ENCODE measurements at places on chromosomes 2 and 18.

- DNase-seq = no peak
Measured at GRCh38 chr2:31347750-31348149, 66.8 kb downstream of the XDH start.

DNA sequence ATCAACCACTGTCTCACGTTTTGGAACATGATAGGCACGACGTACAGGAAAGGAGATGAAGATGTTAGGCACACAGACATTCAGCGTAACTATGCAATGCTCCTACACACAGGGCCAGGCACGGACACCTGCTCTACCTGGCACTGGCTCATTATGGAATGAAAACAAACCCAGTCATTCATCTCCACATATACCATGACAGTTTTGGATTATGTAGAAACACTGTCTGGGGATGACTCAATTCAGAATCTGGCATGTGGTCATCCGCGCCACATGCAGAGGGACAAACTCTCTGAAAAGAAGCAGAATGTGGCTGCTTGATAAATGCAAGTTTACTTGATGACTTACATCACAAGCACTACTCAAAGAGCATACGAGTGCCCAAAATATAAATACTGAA lies 29.5 kb upstream of the NFU1 start:
- DNase-seq = no peak

DNA sequence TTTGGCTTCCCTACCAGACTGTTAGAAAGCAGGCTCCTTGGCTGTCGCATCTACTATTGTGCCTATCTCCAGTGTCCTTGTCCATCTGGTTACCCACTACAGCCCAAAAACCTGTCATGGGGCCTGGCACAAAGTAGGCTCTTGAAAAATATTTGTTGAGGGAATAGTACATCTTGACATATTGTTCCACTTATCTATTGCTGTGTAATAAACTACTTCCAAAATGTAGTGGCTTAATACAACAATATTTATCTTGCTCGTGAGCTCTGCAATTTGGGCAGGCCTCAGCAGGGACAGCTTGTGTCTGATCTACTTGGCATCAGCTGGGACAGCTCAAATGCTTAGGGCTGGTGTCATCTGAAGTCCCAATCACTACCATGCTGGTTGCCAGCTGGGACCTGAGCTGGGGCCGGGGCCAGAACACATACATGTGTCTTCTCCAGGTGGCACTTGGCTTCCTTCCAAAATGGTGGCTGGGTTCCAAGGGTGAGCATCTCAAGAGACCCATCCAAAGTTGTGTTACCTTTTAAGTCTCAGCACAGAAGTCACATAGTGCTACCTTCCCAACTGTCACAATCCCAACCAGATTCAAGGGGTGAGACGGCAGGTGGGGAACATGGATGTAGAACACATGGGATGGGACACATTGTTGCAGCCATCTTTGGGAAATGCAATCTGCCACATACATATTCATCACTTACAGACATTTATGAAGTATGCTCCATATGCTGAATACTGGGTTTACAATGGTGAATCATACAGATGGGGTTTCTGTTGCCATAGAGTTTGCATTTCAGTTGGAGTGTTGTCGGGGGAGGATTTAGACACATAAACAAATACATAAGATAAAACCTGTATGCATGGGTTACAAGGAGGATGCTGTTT lies 134.2 kb downstream of the FOXI3 start:
- no peak for DNase-seq

DNA sequence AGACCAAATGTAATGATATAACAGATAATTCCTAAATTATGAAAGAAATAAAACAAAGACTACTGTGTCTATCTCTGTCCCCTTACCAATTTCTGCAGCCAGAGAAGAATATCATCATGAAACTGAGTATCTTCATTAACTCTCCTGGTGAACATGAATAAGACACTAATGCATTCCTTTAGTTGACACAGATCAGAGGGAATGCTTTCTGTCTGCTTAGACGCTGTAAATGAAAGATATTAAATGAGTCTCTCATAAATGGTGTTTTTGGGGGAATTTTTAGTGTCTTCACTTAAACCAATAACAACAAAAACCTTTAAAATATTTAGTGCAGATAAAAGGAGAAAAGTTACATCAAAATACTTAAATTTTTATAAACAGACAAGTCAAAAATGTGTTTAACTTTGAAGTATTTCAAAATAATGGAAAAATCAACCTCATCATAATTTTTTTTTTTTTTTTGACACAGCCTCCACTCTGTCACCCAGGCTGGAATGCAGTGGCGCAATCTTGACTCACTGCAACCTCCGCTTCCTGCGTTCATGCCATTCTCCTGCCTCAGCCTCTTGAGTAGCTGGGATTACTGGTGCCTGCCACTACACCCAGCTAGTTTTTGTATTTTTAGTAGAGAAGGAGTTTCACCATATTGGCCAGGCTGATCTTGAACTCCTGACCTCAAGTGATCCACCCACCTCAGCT lies 16.0 kb downstream of the EPG5 start:
- DNase-seq = no peak

DNA sequence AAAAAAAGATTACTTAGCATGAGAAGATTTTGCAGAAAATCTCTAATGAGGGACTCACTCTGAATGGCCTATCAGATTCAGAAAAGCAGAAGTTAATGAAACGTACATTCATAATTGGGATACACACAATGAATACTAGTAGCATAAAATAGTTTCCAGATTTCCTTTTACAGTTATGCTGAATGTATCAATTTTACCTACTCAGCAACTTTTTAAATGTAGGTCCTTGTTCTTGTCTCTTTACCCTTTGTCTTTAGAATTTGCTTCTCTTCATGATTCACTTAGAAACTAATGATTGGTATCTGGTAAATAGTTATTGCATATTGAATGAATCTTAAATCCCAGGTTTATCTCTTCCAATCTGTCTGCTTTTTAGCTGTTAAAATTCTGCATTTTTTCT lies 458.8 kb downstream of the DSC3 start:
- no peak for DNase-seq

DNA sequence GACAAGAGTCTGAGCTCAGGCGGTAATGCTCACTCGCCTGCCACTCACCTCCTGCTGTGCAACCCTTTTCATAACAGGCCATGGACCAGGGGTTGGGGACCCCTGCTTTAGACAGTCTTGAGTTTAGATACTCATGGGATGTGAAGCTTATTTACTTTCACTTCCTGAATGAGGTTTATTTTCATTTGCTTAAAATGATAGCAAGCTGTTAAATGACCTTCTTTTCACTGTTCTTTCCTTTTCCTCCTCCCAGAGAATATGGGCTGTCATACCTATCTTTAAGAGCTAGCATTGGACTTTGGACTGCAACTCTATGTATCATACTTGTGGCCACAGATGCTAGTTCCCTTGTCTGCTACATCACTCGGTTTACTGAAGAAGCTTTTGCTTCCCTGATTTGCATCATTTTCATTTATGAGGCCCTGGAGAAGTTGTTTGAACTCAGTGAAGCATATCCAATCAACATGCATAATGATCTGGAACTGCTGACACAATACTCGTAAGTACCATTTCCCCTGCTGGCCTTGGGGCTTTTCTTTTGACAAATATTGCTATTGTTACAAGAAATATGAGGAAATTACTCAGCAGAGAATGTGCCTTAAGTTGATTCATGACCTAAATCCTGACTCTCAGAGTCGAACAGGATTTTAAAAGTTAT lies 168.5 kb downstream of the DPP4 start:
- no peak for DNase-seq

DNA sequence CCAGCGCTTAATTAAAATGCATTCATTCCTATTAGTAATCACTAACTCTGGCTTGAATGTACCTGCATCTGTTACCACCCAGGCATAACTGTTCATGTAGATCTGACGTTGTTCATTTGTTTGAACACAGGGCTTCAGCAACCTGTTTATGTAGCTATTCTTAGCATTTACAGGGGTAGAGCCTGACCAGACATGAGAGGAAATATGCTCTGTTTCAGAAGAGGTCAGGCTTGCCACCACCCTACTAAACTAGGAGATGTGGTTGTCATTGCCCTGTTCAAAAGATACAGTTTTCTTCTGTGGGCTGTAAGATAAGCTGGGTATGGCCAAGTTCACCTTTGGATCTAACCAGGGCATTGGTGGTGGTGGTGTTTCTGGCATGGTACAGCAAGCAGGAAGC lies 8.8 kb downstream of the MGAT5 start:
- no peak for DNase-seq

DNA sequence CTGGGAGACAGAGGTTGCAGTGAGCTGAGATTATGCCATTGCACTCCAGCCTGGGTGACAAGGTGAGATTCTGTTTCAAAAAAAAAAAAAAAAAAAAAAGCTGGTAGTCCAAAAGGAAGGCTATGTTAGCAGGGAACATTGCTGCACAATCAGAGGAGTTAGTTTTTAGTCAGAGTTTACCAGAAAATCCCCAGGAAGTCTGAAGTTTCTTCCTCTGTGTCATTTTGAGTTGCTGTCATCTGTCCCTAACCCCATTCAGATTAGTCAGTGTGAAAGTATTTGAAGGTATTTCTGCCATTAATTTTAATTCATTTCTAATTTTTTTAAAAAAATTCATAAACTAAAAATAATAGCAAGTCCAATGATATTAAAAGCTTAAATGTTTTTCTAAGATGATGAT lies 33.5 kb upstream of the CERS6 start:
- DNase-seq = no peak

GRCh38 chr2:121788685-121789084 lies 33.2 kb downstream of the TSN start:
- no peak for DNase-seq

Data from stimulated activated CD8-positive, alpha-beta memory T cell treated with anti-CD3 and anti-CD28 coated beads, Interleukin-7, amount 100 ng/mL, for 1 hour (primary cell).